Lung microvascular endothelial cell (primary cell): ENCODE measurements at places on chromosomes 2 and 18.

GRCh38 chr2:79887747-79888374, 375.0 kb downstream of the CTNNA2 start:
- peak; percentile 73 for DNase-seq

DNA sequence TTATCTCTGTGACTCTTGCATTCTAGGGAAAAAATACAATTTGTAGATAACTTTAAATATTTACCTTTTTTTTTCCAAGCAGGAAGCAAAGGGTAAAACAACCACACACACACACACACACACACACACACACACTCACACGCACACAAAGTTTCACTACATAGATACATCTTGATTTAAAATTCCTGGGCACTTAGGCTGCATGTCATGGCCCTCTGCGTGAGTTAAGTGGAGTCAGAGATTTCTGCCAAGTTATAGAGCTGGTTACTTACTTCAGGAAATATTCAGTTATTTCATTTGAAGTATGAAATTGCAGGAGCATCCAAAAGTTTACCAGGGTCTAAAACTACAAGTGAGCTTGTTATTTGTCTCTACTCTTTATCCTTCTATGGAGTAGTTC, 612.0 kb downstream of the IRS1 start:
- no peak for DNase-seq

- DNase-seq = no peak
Measured at GRCh38 chr18:7576685-7577084, 9.6 kb downstream of the PTPRM start.

DNA sequence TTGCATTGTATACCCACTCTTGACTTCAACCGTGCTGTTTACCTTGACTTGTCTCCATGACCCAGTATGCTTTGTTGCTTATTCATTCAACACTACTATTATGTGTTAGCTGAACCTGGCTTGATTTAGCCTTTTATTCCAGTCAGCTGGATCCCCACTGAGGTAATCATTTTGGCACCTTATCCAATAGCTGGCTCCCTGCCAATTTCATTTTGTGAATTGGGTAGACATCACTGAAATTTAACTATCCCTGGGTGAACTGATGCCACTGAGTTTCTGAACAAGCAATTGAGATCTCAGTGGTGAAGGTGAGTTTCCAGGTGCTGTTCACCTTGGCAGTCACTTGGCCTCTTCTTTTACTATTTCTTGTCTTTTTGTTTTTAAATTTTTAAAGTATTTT, 584.3 kb downstream of the ADCYAP1 start:
- DNase-seq = no peak

- no peak for DNase-seq
Measured at GRCh38 chr2:194674043-194674442, 983.0 kb upstream of the SLC39A10 start.

GRCh38 chr2:120669121-120669952, 66.3 kb upstream of the GLI2 start:
- DNase-seq = peak; percentile 65

DNA sequence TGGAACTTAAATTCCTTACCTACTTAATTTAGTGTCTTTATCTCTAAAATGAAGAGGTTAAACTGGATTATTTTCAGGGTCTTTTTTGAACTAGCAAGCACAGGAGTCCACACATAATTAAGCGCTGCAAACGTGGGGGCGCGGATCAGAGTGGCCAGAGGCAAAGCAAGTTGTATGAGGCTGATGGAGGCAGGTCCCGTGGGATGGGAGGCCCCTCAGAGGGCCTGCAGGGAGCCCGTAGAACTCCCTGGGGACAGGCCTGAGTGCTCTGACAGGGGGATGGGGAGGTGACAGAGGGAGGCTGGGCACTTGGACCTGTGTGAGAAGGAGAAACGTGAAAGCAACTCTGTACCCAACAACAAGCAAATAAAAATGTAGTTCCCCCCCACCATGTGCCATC, 177.8 kb downstream of the ACKR3 start:
- DNase-seq = no peak

GRCh38 chr2:229521576-229521975, 192.8 kb downstream of the DNER start:
- no peak for DNase-seq

DNA sequence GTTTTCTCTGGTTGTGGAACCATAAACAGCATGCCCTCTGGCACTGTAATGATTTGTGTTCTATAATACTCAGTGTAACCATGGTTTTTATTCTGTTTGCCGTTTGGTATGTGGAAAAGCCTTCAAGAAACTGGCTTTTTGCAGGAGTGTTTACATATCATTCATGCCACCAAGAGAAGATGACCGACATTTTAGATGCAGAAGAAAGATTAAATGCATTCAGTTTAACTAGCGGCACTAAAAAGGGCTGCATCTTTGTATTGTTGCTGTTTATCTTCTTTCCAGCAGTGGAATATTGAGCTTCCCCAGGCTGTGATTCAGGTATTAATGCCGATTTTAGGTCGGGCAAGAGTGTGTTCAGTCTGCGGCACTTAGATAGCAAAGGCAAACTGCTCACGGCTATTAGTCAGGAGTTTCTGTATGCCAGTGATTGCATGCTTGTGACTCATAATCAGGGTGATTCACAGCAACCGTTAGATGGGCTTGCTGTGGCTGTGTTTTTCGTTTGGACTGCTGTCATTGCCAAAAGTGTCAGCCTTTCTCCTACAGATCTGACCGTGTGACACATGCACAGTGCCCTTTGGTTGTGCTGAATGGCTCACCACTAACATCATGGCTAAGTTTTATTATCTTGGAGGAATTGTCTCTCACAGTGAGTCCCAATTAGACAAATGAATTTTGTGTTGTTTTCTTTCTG, 479.7 kb downstream of the PARD3B start:
- DNase-seq = peak; percentile 94

DNA sequence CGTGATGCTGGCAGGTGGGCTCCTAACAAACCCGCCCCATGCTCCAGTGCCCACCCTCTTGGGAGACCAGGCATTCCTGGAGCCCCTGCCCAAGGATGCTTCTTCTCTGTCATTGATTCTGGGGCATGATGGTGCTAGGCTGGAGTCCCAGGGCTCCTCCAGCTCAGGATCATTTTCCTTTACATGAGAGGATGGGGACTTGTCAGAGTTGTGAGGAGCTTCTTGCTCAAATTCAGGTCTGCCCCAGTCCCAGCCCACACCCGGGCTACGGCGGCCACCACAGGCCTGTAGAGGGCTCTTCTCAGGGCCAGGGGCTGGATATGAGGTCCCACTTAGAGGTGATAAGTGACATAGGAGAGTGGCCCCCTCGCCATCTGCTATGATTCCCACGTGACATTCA, 141.1 kb upstream of the COPS8 start:
- DNase-seq = no peak

GRCh38 chr18:49024804-49025421, 74.1 kb upstream of the SMAD7 start:
- no peak for DNase-seq

GRCh38 chr2:7557376-7557775, 640.2 kb downstream of the RNF144A start:
- DNase-seq = no peak

DNA sequence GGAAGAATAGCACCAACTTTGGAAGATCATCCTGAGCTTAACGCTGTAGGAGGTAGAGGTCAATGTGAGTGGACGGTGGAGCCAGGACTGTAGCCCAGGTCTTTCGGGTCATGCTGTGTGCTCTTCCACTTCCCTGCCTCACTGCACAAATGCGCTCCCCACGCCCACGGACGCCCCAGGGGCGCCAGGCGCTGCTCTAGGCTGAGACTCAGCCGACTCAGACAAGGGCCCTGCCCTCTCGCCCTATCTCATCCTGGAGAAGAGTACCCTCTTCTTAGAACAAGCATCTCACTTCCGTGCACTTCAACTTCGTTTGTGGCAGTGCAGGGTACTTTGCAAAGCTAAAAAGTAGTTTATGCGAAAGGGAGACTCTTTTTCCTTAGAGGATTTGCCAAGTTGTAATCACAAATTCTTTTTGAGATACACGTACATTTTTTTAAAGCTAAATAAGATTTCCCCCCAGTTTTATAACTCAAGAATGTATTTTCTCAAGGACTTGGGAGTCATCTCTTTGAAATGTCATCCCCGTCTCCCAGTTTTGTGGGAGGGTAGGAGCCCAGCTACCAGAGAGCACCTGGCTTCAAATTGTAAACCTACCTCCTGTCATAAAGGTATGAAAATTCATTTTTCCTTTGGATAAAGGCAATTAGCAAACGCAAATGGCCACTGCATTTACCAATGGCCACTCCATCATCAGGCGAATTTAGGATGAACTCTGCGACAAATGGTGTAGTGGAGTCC, 1.2 kb upstream of the PRELID3A start:
- DNase-seq = no peak

- no peak for DNase-seq
Measured at GRCh38 chr2:7899241-7899640, 782.6 kb upstream of the ID2 start.

DNA sequence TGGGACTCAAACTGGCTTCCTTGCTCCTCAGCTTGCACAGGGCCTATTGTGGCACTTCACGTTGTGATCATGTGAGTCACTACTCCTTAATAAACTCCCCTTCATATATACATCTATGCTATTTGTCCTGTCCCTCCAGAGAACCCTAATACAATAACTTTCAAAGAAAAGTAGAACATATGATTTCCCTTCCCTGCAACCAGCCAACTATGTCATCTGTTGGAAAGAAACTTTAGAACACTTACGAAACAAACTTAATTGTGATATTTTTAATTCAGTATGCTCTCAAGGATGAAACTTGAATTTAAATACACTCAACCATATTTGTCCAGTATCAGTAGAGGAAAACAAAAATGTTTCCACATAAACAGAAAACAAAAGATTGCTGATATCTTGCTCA, 84.4 kb downstream of the DYM start:
- DNase-seq = no peak

DNA sequence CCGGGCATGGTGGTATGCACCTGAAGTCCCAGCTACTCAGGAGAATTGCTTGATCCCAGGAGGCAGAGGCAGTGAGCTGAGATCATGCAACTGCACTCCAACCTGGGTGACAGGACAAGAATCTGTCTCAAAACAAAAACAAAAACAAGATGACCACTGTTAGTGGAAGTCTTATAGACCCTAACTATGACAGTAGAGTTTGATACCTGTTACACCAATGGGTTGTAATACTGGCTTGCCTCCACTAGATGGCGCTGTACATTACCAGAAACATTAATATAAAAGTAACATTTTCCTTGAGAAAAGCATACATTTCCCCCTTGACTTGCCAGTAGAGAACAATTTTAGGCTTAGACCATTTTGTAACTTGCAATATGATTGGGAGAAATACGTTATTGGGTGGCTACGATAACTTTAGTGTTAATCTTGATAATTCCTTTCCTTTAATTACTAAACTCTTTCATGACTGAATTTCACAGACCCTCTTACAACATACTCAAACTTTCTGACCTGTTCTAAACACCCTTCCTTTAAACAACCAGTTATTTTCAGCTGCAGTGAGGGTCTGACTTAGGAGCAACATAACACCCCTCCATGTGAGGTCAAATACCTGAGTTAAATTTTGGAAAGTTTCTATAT, 19.5 kb downstream of the SLC25A52 start:
- DNase-seq = peak; percentile 47
